Right kidney (tissue), 9 donors: ENCODE measurements at places on chromosomes 7 and 10.

DNA sequence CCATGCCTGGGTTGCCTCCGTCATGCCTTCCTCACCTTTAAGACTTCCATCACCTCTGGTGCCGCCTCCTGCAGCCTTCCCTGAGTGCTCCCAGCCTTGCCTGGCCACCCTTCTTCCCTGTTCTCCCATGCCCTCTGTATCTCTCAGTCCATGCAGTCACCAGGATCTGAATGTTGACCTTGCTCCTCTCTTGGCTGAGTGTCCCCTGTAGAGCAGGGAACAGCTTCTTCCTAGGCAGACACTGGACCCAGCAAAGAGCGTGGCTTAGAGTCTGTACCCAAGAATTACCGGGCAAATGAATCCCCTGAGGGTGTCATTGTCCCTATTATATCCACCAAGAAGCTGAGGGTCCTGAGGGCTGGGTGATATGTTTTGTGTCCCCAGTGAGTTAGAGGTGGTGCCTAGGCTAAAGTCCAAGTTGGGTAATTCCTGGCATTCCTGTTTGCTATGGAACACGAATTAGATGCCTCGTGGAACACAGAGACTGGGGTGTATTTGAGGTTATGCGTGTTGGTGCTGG lies 505.6 kb downstream of the RPS24 start:
- no peak for DNase-seq

DNA sequence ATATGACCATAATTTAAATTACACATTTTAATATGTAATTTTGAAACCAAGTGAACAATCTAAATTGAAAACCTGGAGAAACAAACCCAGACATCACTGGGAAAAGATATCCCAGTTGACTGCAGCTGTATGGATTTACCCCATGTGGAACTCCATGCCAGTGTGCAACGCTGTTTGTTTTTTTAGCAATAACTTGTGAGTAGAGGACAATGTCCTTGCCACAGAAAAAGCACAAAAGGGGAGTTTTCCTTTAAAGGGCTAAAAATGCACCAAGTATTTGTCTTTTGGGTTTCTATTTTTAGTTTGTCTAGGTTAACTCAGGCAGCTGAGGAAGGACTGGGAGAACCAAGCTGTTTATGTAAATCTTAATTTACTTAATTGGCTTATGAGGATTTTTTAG lies 15.1 kb upstream of the COL17A1 start:
- no peak for DNase-seq

- no peak for DNase-seq
These were observed 189.5 kb upstream of the LYZL1 start for GRCh38 chr10:29099415-29099814.

- DNase-seq, result no peak
These were observed 32.7 kb downstream of the SIRT1 start for GRCh38 chr10:67917169-67917568.

DNA sequence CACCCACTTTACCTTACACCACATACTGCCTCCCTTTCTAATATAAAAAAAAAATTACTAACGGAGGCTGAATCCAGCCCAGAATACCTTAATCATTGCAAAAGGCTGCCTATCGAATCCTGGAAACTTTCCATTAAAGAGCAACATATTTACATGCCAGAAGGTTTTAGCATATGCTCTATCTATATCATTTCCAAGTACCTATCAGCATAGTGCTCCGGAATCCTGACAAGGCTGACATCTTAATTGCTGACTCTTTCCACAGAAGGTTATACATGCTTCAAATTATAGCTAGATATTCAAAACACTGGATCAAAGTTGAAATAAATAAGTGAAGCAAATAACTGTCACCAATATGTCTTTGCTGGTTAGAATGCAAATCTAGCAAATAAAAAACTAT lies 170.9 kb upstream of the CDK1 start:
- DNase-seq, result no peak

DNA sequence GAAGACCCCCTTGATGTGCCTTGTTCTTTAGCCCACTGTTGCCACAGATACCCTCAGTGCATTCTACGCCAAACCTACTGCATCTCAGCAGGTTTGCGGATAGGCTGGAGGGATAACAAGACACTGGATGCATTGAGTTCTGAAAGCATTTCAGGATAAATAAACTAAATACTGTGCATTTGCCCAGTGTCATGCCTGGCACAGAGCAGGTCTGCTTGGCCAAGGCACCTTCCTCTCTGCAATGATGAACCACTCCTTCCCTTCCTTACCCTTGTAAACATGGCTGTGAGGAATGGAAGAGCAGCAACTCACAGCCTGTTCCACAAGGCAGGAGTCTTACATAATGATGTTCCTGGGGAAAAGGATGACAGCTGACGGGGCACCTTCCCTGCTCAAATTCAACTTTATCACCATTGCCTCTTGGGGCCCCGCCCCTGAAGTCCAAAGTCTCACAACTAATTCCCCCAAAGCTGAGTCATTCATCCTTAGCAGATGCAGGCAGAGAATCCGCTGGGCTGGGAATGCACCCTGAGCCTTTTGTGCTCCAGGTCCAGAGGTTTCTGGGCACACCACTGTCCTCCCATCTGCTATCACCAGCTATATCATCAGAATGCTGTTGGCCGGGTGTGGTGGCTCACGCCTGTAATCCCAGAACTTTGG lies 11.6 kb downstream of the DDX56 start:
- no peak for DNase-seq

GRCh38 chr10:79266543-79267312 lies 80.5 kb upstream of the PPIF start:
- no peak for DNase-seq

DNA sequence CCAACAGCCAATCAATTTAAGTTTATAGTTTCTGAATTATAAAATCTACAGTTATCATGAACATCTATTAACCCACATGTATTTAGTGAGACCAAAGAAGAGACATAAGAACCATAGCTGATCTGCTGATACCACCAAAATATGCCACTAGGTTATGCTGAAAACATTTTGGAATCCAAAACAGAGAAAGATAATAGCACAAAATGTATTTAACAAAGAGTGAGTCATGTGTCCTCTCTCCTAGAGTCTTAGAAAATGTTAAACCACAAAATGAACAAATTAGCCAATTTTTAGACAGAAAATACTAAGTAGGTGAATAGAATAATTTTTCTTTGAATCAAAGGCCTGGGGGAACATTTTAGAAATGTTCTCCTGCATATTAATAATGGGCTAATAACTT lies 527.5 kb downstream of the GPAM start:
- DNase-seq, result no peak

DNA sequence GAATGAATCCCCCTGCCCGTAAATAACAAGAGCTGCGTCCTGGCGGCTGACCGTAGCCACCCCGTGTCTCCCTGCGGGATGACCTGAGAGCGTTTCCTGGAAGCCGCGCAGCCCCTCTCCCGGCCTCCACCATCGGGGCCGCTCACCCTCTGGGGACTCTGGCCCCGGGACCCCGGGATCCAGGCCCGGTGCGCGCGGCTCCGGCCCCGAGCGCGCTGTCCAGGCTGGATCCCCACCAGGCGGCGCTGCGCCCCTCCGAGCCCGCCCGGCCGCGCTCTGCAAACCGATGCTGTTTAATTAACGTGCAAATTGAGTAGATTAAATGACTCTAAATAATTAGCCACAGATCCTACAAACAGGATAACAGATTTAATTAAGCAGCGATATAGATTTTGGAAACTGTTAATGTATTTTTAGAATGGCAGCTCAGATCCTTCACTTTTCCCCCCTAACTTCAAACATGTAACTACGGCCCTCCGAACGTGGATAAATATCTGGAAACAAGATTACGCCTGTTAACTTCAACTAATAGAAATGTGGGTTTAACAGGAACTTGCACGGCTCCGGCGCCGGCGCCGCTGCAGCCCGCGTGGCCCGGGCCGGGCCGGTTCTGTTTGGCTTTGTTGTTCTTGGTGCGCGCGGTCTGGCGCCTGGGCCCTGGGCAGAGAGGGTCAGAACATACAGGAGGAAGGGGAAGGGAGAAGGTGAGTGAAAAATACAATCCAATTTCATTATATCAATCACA lies 7.1 kb upstream of the UNCX start:
- DNase-seq, result peak; percentile 82

DNA sequence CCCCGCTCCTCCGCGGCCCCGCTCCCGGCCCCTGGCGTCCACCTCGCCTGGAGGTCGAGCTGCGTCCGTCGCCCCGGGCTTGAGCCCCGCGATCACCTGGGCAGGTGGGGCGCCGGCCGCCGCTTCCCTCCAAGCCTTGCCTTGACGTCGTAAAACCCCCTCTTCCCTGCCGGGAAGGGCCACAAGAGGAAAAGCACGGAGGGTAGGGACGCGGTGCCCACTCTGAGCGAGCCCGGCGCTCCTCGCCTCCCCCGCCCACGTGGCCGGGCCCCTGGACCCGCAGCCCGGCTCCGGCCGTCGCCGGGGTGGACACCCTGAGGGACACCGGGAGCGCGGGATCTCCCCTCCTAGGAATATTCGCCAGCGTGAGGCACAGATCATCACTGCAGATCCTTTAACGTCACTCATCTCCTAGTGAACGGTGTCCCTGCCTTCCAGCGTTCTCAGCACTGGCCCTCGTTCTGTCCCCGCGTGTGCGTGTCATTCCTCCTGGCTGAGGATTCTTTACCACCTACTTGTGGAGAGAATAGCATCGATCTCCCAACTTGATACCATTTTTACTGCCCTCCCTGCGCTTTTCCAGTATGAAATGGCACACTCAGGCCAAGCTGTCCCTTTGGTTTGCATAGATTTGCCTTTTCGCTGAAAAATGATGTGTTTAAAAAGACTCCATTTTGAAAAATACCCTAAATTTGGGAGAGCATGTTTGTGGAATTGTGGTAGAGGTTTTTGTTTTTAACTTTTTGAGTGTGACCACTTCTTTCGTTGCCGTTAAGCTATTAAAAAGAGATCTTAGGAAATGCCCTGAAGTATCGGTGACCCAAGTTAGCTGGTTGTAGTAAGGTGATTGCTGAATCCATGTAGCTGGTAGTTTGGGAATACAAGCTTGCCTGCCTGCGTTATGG lies 649 bp downstream of the ACTR3B start:
- DNase-seq, result peak; percentile 89

DNA sequence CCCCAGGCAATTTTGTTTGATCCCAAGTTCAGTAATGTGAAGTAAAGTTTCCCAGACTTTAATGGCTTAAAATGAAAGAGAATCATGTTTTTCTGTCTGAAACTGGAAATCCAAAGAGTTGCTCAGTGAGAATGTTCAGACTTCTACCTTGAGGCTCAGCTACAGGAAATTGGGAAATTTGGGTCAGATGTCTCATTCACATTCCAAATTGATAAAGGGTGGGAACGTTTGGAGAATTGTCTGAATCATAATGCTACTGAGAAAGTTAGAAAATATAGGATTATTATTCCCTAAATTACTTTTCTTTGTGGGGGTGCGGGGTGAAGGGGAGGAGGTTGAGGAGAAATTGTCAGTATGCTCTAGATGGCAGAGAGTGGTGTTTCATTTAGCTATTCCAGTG lies 773.9 kb downstream of the LRMDA start:
- DNase-seq, result no peak

GRCh38 chr10:43160046-43160920 lies 22.0 kb downstream of the CSGALNACT2 start:
- DNase-seq, result no peak

- peak; percentile 27 for DNase-seq
These were observed 11.0 kb upstream of the AHCYL2 start for GRCh38 chr7:129213828-129214227.

DNA sequence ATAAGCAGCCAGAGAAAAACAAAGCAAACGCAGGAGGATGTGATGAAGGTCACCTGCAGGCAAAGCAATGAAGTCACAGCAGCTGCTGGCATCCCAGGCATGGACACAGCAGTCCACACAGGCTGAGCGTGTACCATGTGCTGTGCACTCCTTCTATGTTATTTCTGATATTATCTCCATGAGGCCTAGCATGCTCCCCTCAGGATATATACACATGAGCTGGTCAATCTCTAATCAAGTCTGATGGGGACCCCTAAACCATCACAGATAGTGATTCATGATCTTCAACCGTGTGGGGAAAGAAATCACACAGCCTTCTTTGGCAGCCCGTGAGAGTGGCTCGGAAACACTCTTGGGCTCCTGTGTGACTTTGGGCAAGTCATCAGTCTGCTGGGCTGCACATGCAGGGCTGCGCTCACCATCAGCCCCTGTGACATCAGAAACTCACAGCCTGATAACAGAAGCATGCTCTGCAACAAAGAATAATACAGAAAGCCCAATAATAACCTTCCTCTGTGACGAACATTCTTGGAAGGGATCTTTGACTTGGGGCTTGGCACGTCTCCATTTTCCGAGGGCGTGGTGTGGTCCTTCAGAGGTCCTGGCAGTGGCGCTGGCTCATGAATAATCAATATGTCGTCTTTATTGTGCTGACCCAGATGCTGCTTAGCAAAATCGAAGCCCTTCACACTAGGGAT lies 83.0 kb upstream of the ATP6V0A4 start:
- no peak for DNase-seq

GRCh38 chr7:114148779-114149178 lies 230.0 kb upstream of the PPP1R3A start:
- DNase-seq, result no peak

DNA sequence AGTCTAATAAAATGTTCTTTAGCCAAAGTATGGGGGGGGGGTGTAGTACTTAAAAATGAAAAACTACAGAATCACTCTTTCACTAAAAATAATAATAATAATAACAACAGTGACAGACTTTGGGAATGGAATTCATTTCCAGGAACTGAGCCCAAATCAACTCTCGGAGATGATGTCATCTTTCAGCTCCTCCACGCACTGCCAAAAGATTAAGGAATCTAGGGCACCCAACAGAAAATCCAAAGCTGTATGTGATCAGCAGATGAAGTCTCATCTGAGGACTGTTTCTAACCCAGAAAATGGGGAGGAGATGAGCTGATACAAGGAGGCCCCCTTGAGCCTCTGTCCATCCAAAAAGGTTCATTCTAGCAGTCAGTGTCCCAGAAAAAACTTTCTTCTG lies 54.5 kb downstream of the GRB10 start:
- DNase-seq, result no peak

- no peak for DNase-seq
These were observed 293.1 kb upstream of the SEMA3C start for GRCh38 chr7:81211934-81212320.

- DNase-seq, result no peak
These were observed 16.7 kb upstream of the KLF6 start for GRCh38 chr10:3801558-3802192.

- peak; percentile 27 for DNase-seq
These were observed 81.1 kb upstream of the GTF2IRD1 start for GRCh38 chr7:74372511-74373111.

DNA sequence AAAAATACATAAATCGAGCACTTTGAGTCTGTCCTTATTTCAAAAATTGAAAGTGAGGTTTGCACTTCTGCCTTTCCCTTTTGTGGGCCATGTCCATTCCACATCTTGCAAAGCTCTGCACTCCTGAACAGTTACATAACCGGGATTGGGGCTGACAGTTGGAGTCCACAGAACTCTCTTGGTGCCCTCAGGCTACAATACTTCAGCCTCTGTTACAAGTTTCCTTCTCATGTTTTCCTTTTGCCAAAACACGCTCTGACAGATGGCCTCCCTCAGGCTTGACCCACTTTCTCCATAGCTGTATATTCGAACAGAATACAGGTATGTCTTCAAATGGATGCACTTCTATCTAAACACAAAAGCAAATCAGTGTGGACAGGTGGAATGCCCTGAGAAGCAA lies 335.9 kb downstream of the WDR37 start:
- DNase-seq, result no peak
